T-cell (primary cell): ENCODE measurements at places on chromosomes 6 and 20.

- no peak for DNase-seq
Measured at GRCh38 chr6:117491916-117492315, 9.4 kb downstream of the DCBLD1 start.

- no peak for DNase-seq
Measured at GRCh38 chr6:99348288-99349170, 945 bp downstream of the FAXC start.

- no peak for DNase-seq
Measured at GRCh38 chr6:99119109-99120031, 171.6 kb upstream of the FBXL4 start.

- DNase-seq: no peak
Measured at GRCh38 chr6:161921602-161922395, 647.9 kb upstream of the AGPAT4 start.

DNA sequence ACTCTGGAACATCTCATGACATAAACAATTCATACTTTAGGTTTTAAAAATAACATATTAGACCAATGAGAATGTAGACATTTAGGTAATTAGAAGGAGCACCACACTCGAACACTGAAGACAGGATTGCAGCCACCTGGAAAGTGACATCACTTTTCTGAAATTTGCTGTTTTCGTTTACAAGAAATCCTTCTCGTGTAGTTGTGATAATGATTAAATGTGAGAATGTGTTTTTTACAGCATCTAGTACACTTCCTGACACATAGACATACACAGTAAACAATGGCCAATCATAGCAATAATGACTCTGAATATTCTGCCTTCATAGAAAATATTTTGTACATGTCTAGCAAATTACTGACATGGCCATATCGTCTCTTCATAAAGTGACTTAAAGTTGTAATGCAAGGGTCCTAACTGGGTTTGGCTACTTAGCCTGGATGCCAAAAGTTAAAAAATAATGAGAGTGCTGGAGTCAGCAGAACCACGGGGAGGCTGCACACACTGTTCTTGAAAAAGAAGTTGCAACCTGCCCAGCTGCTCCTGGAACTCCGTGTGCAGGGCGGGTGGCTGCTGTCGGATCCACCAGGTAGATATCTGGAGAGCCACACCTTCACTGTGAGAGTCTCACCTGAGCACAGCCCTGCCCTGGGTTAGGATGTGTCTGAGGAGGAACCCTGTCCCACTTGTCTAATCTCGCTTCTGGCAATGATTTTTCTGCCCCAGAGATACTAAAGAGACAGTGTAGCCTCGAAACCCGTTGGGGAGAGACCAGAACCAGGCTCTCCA lies 212.9 kb downstream of the QKI start:
- no peak for DNase-seq

- no peak for DNase-seq
Measured at GRCh38 chr6:136719280-136720044, 72.8 kb downstream of the MAP3K5 start.

DNA sequence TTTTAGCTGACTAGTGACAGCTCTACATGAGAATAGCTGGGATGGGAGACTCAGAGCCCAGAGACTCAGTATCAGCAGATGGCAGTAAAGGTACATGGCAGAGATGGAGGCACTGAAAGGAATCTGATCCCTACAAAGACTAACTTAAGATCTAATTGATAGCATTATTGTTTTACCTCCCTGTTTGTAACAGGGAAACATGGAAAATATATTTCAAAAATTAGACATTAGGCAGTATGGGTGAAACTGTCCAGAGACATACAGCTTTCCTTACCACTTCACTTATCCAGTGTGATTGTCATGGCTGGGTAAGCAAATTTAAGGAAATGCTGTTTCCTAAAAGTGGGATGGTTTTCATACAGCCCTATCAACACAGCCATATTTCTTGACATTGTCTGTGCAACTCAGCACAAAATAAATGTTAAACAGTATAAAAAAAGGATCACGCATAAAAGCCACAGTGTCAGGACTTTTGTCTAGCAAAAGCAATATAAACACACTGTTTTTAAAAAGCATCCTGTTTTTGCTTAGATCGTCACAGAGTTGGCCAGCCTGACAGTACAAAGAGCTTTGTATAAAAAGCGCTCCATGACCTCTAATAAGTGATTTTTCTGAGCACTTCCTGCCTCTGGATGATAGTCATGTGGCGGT lies 376.9 kb downstream of the PHF3 start:
- DNase-seq: no peak

DNA sequence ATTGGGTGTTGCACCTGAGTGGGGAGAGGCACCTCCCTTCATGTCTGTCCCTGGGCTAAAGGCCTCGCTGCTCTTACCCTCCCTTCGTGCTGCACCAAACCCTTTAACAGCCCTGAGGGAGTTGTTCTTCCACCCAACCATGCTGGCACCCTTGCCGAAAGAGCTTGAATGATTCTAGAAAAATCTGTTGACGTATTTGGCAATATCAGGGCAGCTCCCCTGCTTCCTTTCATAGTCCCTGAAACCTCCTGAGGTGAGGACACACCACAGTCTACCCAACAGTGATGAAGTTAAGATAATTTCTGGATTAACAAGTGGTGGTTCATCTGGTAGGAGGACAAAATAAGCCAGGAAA lies 15.3 kb downstream of the CD83 start:
- DNase-seq: no peak

GRCh38 chr20:10634683-10635411 lies 39.0 kb downstream of the JAG1 start:
- no peak for DNase-seq

- DNase-seq: no peak
Measured at GRCh38 chr6:151808371-151809241, 1.1 kb downstream of the ESR1 start.

GRCh38 chr6:54010340-54011276 lies 100.6 kb upstream of the MLIP start:
- DNase-seq: no peak

- DNase-seq: no peak
Measured at GRCh38 chr6:169766232-169766631, 14.8 kb downstream of the ERMARD start.

DNA sequence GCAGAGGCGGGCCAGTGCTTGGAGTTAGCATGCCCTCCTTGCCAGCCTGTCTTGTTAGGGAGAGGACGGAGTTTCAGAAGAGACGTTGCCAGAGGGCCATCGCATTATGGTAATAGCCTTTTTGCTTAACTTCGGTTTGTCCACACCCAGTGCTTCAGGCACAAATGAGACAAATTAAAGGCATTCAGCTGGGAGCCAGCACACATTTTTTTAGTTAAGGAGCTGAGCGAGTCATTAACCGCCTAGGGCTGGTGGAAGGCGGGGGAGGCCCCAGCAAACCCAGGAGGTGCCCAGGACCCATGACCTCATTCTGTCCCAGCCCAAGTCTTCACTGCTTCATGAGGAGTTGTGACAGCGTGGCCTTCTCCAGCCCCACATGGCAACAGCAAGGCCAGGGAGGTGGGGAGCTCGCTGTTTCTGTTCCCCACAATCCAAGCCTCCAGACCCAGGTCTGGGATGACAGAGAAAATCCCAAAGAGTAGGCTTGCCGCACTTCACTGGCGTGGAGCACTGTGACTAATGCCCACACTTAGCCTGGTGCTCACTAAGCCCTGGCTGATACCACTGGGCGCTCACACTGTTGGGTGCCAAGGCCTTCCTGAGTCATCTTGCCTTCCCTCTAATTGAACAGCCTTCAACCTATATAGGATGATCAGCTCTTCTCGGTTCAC lies 237.1 kb downstream of the ANKRD60 start:
- no peak for DNase-seq

DNA sequence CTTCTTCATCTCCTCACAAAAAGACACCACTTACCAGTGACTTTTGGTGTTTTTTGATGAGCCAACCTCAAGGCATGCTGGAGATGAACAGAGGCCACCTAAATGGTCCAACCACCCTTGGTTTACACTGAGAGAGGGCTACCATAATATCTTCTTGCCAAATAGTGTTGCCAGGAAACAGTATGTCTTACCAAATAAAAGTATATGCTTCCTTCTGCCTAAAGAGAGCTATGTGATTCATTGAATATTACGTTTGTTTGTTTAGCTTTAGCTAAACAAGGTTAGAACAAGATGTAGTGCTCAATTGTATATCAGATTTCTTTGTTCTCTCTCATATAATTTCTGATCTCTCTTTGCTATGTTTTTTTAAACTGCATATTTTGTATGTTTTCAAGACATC lies 40.6 kb upstream of the BMP6 start:
- DNase-seq: no peak

- no peak for DNase-seq
Measured at GRCh38 chr6:22099923-22100322, 196.9 kb downstream of the PRL start.
